ENCODE measurements at places on chromosomes 2 and 18. TPM values are rescaled to one million over a fixed set of nuclear protein-coding genes. Genes with fewer than 3 reads are reported as not detected.
A peak's percentile ranks its signal among the peaks of the same experiment; 100 is the strongest.

Gene OXER1
- total RNA-seq, result 0.37 TPM

Gene FAP
- not detected for total RNA-seq

Gene NCKAP5
- total RNA-seq, result not detected

Gene IL36RN
- total RNA-seq, result not detected

Gene BCL11A
- total RNA-seq, result 6.8 TPM

Gene CYTIP
- total RNA-seq, result 290 TPM

Gene RNF181
- 118 TPM for total RNA-seq

Gene CFAP53
- 1.8 TPM for total RNA-seq

Gene FER1L5
- not detected for total RNA-seq

Gene SPAST
- total RNA-seq, result 20.3 TPM

Gene AMER3
- total RNA-seq, result not detected

Gene SNED1
- 56.3 TPM for total RNA-seq

Gene SLC19A3
- total RNA-seq, result not detected

Gene C1GALT1C1L
- total RNA-seq, result not detected

Gene C2orf42
- total RNA-seq, result 45.9 TPM

Gene SKA1
- total RNA-seq, result 0.27 TPM

DNA sequence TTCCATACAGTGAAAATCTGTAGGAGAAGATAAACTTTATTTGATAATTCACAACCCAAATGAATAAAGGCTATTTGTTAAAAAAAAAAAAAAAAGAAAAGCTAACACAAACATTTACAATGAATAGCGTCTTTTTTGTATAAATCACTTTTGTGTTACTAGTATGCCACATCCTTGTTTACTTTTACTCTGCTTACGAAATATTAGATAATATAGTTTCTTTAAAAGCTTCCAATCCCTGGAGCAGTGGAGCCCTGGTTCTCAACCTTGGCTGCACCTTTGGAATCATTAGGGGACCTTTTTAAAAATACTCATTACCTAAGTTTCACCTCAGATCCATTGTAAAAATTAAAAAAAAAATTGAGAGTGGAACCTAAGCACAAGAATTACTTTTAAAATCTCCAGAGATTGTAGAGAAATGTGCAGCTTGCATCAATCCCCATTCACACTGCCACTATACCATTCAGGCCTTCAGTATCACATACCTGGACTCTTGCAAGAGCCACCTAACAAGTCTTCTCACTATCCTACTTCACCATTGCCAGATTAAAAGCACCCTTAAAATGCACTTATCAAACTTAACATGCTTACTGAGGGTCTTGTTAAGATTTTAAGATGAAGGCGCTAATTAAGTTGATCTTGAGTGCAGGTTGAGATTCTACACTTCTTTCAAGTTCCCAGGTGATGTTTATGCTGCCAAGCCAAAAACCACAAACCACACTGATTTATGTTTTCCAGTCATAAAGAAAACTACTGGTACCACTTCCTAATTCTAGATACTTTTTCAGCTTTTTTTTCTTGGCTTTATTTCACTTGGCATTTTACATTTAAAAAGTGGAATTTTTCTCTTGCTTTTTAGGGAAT is 59.7 kb upstream of the ZC3H15 start:
- DNase-seq, result peak; percentile 50

DNA sequence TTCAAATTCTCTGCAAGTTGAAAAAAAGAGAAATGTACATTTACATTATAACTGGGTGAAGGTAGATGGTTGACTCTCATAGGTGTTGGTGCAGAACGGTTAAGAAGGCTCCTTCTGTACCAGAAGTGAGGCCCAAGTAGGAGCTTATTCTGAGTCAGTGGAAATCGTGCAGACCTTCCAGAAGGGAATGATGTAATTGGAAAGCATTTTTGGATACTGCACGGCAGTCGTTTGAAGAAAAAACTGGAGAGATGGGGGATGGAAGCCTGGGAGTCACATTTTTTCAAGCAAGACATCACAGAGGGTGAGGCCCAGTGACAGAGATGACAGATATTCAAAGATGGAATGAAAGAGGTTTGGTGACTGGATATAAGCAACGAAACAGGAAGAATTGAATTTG is 39.4 kb downstream of the HRH4 start:
- DNase-seq, result no peak

GRCh38 chr2:231937057-231937456 is 10.9 kb upstream of the NPPC start:
- DNase-seq, result no peak

- no peak for DNase-seq
These were observed 10.7 kb downstream of the DPP4 start for GRCh38 chr2:162063281-162063680.

GRCh38 chr2:70009762-70010575 is 48.5 kb upstream of the ASPRV1 start:
- no peak for DNase-seq

GRCh38 chr2:42314892-42315468 is 46.0 kb downstream of the COX7A2L start:
- DNase-seq, result no peak

- DNase-seq, result no peak
These were observed 28.5 kb upstream of the TMBIM1 start for GRCh38 chr2:218320704-218321336.

DNA sequence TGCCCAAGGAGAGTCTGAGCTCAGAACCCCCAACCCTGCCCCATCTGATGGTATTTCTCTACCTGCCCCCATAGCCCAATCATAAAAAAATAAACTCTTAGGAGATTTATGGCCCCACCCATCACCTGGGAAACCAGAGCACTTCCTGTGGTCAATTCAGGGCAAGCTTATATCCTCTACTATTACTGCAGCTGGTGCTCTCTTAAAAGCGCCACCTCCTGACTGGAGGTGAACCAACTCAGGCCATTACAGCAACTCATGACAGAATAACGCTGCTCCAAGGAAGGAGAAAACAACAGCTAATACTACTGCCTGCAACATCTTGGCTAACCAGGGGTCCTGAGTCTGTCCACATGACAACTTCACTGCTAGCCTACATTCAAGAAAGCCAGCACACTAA is 195.7 kb downstream of the MTCL1 start:
- no peak for DNase-seq

DNA sequence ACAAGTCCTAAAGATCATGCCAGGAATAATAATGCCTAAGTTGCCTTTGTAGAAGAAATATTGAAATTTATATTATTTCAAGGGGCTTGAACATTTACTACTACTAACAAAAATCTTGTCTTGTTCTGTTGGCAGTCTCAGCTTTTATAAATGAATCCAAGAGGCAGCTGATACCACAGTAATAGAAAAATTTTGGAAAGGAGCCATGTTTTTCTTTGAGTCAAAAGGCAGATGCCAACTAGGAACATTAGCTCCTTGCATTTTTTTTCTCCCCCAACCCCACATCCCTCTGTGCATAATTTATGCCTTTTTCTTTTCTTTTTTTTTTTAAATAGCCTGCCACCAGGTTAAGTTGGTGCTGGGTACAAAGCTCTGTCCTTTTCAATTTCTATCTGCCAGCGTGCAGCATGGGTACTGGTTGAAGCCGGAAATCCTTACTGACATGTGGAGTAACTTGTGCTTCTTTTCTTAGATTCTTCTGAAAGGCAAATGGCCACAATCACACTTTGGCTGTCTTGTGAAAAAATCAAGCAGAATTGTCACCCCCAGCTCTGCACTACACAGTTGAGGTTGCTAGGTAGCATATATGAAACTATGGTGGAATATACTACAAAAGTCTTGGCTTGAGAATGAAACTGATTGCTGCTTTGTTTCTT is 98.8 kb downstream of the RHBDD1 start:
- DNase-seq, result no peak

GRCh38 chr2:235611756-235612155 is 117.9 kb downstream of the AGAP1 start:
- DNase-seq, result no peak

- no peak for DNase-seq
These were observed 633 bp downstream of the MALT1 start for GRCh38 chr18:58671632-58672564.

GRCh38 chr18:55432307-55433040 is 155.5 kb downstream of the TCF4 start:
- no peak for DNase-seq

- no peak for DNase-seq
These were observed 48.8 kb downstream of the TCF4 start for GRCh38 chr18:55539240-55539639.

GRCh38 chr18:48365965-48366364 is 43.2 kb downstream of the ZBTB7C start:
- no peak for DNase-seq

DNA sequence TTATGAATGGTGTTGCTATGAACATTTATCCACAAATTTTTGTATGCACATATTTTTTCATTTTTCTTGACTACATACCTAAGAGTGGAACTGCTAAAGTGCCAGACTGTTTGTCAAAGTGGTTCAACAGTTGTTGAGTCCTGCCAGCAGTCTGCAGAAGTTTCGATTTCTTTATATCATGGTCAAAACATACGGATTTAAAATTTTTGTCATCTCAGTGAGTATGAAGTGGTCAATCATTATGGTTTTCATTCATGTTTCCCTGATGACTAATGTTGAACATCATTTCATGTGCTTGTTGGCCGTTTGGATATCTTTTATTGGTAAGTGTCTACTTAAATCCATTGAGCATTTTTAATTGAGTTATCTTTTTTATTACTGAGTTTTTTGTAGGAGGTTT is 39.2 kb downstream of the CCDC138 start:
- DNase-seq, result no peak

GRCh38 chr2:48691935-48692691 is 63.4 kb downstream of the LHCGR start:
- no peak for DNase-seq

GRCh38 chr2:238476258-238476657 is 49.5 kb downstream of the ASB1 start:
- no peak for DNase-seq

DNA sequence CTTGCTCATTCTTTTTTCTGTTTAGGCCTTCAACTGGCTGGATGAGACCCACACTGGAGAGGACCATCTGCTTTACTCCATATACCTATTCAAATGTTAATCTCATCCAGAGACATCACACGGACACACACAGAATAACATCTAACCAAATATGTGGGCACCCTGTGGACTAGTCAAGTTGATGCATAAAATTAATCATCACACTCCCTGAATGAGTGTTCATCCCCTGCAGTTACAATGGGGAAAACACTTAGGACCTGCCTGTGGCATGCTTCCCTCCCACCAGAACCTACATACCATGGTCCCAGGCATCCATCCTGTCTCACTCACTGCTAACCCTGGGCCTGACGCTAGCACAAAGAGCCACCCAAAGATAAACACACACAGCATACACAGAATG is 112.8 kb upstream of the TEX51 start:
- no peak for DNase-seq

DNA sequence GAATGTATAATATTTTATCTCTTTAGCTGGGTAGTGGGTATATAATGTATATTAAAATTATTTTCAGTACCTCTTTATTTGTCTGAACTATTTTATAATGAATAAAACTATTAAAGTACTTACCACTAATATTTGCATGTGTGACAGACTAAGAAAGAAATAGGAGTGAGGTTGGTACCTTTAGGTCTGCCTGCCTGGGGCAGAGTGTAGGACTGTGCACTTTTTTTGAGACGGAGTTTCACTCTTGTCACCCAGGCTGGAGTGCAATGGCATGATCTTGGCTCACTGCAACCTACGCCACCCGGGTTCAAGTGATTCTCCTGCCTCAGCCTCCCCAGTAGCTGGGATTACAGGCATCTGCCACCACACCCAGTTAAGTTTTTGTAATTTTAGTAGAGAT is 18.8 kb downstream of the NCOA1 start:
- DNase-seq, result no peak

GRCh38 chr2:80117401-80117800 is 187.2 kb downstream of the LRRTM1 start:
- no peak for DNase-seq

DNA sequence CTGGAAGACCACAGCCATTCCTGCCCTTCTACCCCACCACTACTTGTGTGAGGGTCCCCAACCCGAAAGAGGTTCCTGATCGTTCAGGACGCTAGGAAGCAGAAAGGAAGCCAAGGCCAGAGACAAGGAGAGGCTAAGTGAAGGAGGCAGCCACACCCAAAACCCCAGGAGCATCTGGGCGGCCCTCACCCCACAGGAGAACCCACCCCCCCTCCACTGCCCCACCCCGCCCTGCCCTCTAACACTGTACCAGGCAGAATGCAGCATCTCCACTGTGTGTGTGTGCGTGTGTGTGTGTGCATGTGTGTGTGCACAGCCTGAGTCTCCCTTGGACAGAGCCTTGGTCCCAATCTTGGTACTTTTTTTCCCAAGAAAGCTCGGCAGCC is 207.5 kb upstream of the HAAO start:
- no peak for DNase-seq

DNA sequence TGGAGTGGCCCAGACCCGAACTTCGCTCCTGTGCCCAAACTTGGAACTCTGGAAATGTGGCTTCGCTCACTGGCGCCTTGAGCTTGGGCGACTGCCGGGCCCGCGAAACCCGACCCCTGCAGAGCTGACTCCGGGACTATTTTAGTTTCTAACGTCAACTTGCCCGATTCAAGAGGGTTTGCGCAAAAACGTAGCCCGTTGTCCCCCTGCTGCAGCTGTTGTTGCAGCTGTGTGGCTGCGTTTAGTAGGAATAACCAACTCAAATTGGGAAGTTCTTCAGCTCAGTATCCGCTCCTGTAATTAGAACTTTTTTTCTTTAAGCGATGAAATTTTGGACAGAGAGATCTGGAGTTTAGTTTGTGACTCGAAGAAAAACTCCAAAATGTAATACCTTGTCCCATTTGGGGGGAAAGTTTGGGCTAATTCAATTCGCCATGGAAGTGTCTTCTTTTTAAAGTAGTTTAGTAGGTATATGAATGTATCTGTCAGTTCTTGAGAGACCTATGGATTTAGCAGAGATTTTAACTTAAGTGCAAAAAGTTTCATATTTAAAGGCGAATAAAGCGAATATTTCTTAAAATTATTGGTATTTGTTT is 559 bp downstream of the MYL12A start:
- no peak for DNase-seq

GRCh38 chr18:55405893-55406406 is 182.0 kb downstream of the TCF4 start:
- no peak for DNase-seq
